ENCODE measurements at places on chromosomes 13 and 19.
A peak's percentile ranks its signal among the peaks of the same experiment; 100 is the strongest.

GRCh38 chr19:49456326-49456725 lies 3.3 kb downstream of the ALDH16A1 start:
- DNase-seq: no peak
- peaks cover 4% of the 10 kb centered on the region for H3K36me3 ChIP-seq
- peak overlapping the region; percentile 57 for H3K27ac ChIP-seq
- H3K27me3 ChIP-seq: no peaks in the 10 kb centered on the region
- no peaks in the 10 kb centered on the region for H3K4me1 ChIP-seq
- no peak overlapping the region for H3K4me3 ChIP-seq

DNA sequence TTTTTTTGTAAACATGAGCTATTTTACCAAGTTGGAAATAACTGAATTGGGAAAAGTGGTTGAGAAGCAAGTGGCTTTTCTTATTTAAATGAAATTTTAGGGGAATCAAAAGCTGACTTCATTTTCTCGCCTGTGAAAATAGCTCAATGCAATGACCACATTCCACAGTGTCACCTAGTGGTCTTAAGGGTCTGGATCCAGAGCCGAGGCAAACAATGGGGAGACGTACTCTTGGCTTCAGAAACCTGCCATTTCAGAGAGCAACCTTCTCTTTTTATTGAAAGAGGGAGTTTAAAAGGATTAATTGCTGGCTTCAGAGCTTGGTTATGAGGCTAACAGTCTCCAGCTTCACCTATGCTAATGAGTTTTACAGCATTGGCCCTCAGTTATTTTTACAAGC lies 39.7 kb upstream of the RXFP2 start:
- H3K27ac ChIP-seq: no peak overlapping the region
- H3K27me3 ChIP-seq: no peaks in the 10 kb centered on the region
- H3K36me3 ChIP-seq: no peaks in the 10 kb centered on the region

GRCh38 chr13:98749501-98749900 lies 3.0 kb downstream of the SLC15A1 start:
- peaks cover 13% of the 10 kb centered on the region for H3K27me3 ChIP-seq
- H3K27ac ChIP-seq: no peak overlapping the region
- no peaks in the 10 kb centered on the region for H3K36me3 ChIP-seq
- no peaks in the 10 kb centered on the region for H3K4me1 ChIP-seq
- DNase-seq: no peak

GRCh38 chr19:42079276-42079669 lies 3.3 kb downstream of the ZNF574 start:
- no peak for DNase-seq
- H3K36me3 ChIP-seq: peaks cover 46% of the 10 kb centered on the region
- H3K27ac ChIP-seq: no peak overlapping the region
- H3K4me1 ChIP-seq: peaks cover 22% of the 10 kb centered on the region
- no peaks in the 10 kb centered on the region for H3K27me3 ChIP-seq

DNA sequence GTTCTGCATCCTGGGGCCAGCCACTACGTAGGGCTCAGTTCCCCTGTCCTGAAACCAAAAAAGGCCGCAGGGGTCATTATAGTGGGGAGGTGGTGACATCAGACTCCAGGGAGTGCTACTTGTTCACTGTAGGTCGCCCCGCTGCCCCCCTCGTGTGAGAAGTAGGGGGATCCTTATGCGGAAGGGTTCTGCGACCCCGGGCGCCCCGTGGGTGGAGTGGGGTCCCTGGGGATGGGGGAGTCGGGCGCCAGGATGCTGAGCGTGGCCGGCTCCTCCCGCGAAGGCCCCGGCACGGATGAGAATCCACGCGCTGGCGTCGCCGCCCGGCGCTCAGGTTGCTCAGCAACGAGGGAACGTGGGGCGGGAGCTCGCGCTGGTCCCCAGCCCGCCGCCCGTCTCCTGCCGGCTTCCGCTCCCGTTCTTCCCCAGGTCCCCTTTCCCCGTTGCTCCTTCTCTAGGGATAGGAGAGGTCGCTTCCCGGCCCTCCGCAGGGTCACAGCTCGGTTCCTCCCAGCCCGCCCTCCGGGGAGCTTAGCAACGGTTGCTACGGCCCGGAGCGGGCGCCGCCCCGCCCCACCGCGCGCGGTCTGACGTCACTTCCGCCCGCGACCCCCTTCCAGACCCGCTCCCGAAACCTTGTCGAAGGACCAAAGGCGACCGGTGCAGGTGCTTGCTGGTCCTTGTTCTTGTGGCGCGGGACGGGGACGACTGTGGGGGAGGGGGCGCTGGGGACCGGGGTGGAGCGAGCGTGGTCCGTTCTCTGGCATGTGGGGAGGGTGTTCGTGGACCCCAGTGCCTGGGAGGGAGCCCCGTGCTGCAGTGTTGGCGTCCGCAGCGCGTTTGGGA lies at the start of gene NAT14:
TSS of gene NAT14 (plus strand) at position 596 of the 846 bp plus-strand sequence. CDS start 521 bp downstream, outside the sequence.
- H3K27me3 ChIP-seq: no peaks in the 10 kb centered on the region
- DNase-seq: no peak
- H3K36me3 ChIP-seq: peaks cover 11% of the 10 kb centered on the region
- H3K27ac ChIP-seq: peak within 1 kb of the TSS; percentile 89
- H3K4me3 ChIP-seq: peak within 1 kb of the TSS; percentile 45

DNA sequence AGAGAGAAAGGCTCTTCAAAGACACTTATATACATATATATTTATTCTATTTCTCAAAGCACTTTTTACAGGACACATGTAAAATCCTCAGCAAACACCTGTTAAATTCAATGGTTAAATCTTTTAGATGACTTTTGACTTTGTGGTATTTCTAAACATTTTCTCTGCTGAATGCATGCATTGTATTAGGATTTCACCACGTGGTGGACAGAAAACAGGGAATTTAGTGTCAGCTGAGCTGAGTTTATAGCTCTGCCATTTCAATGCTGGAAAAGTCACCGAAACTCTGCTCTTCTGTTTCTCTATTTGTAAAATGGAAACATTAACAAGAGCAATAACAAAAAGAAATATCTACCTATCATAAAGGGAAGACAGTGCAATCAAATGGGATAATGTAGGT lies 375.6 kb downstream of the ENOX1 start:
- H3K27ac ChIP-seq: no peak overlapping the region
- H3K4me1 ChIP-seq: no peaks in the 10 kb centered on the region
- H3K4me3 ChIP-seq: no peak overlapping the region

- no peaks in the 10 kb centered on the region for H3K27me3 ChIP-seq
- H3K4me3 ChIP-seq: peak overlapping the region; percentile 66
- peaks cover 2% of the 10 kb centered on the region for H3K36me3 ChIP-seq
Observed at GRCh38 chr19:57599377-57599760, 316 bp upstream of the ZNF530 start.

DNA sequence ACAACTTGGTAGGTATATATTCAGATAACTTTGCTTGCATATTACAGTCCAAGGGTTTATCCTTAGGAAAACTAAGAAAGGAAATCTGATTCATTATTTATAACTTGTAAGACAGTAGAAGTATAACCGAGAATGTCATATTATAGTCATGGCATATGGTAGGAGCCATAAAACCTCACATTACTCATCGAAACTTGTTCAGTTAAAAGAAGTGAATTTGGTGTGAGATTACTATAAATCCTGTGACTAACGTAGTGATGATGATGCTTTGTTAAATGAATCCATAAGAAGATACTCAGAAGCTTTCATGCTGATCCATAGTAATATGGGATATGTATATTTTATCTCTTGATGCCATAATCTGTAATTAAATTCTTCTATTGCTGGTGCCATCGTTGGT lies 57.3 kb downstream of the MTUS2 start:
- no peak for DNase-seq
- H3K27me3 ChIP-seq: no peaks in the 10 kb centered on the region
- H3K4me1 ChIP-seq: no peaks in the 10 kb centered on the region
- H3K36me3 ChIP-seq: no peaks in the 10 kb centered on the region

DNA sequence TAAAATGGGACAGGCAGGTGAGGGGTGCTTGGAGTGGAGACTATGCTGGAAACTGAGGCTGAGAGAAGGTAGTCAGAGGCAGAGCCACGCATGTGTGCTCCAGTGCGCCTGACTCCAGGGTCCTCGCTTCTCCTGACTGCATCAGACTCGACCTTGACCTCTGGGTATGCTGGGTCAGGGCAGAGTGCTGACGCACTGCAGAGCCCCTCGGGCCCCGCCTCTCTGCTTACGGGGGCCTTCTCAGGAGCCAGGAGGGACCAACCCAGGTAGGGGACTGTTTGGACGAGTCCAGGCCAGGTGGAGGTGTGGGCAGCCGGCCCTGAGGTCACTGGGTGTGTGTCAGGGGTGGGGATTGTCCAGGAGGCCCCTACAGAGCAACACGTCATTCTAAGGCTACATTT lies 22.9 kb upstream of the SLC7A10 start:
- H3K36me3 ChIP-seq: no peaks in the 10 kb centered on the region
- H3K4me1 ChIP-seq: no peaks in the 10 kb centered on the region
- H3K27ac ChIP-seq: no peak overlapping the region
- no peak overlapping the region for H3K4me3 ChIP-seq
- H3K27me3 ChIP-seq: no peaks in the 10 kb centered on the region
- no peak for DNase-seq

Measured in right atrium auricular region (tissue), 2 donors.